ENCODE measurements at places on chromosomes 7 and 10. TPM values are rescaled to one million over a fixed set of nuclear protein-coding genes. Genes with fewer than 3 reads are reported as not detected.

DNA sequence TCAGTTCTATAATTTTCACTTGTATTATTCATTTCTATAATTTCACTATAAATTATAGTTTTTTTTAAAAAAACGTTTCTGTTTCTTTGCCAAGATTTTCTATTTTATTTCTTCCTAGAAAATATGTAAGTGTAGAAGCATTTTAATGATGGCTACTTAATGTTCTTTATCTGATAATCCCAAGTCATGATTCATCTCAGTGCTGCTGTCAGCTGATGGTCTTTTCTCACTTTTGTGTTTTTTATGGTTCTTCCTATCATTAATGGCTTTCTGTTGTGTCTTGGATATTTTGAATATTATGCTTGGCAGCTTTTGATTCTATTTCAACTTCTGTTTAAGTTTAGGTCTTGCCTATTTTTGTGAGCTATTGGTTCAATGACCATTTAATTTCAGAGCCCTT is 268.6 kb downstream of the BAMBI start:
- H3K4me1 ChIP-seq = peaks cover 15% of the 10 kb centered on the region
- H3K36me3 ChIP-seq = peaks cover 7% of the 10 kb centered on the region
- H3K4me3 ChIP-seq = no peak overlapping the region

DNA sequence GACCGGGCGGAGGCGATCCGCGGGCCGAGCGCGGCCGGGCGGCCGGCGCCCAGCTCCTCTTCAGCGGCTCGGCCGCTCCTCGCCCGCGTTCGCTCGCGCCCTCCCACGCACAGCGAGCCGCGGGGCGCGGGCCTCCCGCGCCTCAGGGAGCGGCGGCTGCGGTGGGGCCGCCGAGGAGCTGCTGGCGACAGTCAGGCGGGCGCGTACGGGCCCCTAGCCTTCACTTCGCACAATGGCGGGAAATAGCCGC is at the start of gene MCMBP:
Gene MCMBP, minus strand, starts transcription at position 234 of the 250 bp plus-strand sequence. CDS start 259 bp downstream, outside the sequence.
- no peaks in the 10 kb centered on the region for H3K36me3 ChIP-seq
- peak within 1 kb of the TSS; percentile 92 for H3K4me3 ChIP-seq
- peak within 1 kb of the TSS; percentile 92 for H3K27ac ChIP-seq
- no peaks in the 10 kb centered on the region for H3K27me3 ChIP-seq

- no peak for DNase-seq
- no peak overlapping the region for H3K4me3 ChIP-seq
- H3K36me3 ChIP-seq = no peaks in the 10 kb centered on the region
- H3K27me3 ChIP-seq = no peaks in the 10 kb centered on the region
- no peaks in the 10 kb centered on the region for H3K4me1 ChIP-seq
Observed at GRCh38 chr7:45325378-45325777, 167.8 kb downstream of the RAMP3 start.

Gene TRIM74
- 2.1 TPM for total RNA-seq

All from progenitor cell of endocrine pancreas (in vitro differentiated cells).